ENCODE measurements at places on chromosomes 4 and X.

GRCh38 chrX:150224676-150225075 is 138.4 kb upstream of the MAMLD1 start:
- DNase-seq: no peak

GRCh38 chrX:8803326-8803725 is 2.1 kb upstream of the FAM9A start:
- no peak for DNase-seq

- DNase-seq: no peak
Measured at GRCh38 chr4:33067221-33067620, 2347.1 kb downstream of the PCDH7 start.

- DNase-seq: no peak
Measured at GRCh38 chr4:152554742-152555141, 18.9 kb upstream of the FBXW7 start.

DNA sequence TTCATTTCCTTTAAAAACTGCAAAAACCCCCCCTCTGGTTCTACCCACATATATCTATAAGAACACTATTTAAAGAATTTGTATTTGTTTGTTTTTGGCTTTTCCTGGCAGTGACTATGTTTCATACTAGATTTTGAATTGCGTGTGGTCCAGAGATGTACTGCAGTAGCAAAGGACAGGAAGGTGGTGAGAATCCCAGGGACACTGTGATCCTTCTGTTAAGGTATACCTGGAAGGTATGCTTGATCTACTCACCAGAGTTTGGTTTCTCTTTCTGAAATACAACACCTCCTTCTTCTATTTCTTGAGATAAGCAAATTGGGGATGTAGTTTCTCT is 129.6 kb upstream of the RASGEF1B start:
- DNase-seq: no peak

DNA sequence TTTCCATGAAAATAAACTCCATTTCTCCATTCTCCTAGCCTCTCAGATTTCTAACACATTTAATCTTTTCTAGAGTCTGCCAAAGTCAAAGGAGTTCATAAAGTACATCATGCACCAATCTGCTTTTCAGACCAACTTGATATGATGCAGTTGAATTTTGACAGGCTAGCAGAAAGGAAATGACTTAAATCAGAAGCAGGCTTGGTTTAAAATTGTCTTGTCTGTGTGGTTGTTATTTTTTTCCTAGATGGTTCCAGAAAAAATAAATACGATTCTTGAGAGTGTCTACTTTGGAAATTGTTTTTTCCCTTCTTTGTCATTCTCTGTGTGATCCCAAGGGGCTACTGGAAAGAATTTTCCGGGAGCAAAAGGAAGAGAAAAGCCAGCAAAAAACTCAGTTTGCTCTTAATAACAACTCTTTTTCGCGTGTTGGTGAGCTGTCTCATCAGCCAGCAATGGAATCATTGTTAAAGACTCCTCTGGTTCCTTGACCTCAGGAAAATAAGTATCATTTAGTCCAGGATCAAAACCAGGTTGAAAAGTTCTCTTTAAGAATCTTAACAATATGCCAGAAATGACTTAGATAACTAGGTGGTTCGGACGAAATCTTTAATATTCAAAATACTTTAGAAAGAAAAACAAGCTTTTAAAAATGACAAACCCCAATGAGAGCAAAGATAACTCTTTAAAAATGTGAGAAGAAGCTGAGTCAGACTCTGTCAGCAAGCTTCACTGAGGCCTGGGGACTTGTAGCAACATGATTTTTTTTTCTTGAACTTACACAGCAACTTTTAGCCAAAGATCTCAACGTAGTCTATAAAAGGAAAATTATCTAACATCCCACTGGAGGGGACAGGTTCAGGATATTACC is 49.7 kb upstream of the GAB1 start:
- DNase-seq: no peak

DNA sequence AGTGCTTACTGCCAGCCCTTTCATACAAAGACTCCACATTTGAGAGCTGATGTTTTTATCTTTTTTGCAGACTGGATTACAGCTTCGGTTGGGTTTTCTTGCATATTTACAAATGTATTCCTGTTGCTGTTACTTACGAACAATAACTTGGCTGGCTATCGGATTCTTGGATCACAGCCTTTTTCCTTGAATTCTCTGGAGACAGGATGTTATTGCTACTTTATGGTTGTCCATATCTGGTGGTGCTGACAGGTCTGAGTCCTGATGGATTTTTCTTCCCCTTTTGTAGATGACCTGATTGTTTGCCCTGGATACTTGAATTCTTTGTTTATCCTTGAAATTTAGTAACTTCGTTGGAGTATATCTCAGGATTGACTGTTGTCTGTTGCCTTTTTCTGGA is 77.7 kb downstream of the PDK3 start:
- DNase-seq: no peak

- no peak for DNase-seq
Measured at GRCh38 chr4:178316211-178316610, 874.0 kb upstream of the AGA start.

- DNase-seq: no peak
Measured at GRCh38 chr4:106796876-106797275, 239.2 kb downstream of the DKK2 start.

- no peak for DNase-seq
Measured at GRCh38 chr4:158802914-158803313, 34.1 kb downstream of the FNIP2 start.

- no peak for DNase-seq
Measured at GRCh38 chr4:98343626-98344025, 82.4 kb downstream of the RAP1GDS1 start.

DNA sequence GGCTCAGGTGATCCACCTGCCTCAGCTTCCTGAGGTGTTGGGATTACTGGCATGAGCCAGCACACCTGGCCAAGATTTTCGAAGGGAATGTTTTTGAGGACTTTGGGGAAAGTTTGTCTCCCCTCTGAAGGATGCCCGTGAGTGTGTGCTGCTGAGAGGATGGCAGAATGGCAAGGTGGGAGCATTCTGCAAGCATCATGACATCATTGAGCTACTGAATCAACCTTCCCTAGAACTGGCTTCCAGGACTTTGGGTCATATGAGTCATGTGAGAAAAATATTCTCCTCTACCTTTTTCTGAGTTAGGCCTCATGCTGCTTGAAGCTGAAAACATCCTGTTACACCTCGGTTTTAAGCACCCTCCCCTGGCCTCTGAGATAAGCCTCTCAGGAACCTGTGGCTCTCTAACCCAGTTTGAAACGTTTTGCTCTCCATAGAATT is 31.0 kb downstream of the TMEM131L start:
- no peak for DNase-seq

DNA sequence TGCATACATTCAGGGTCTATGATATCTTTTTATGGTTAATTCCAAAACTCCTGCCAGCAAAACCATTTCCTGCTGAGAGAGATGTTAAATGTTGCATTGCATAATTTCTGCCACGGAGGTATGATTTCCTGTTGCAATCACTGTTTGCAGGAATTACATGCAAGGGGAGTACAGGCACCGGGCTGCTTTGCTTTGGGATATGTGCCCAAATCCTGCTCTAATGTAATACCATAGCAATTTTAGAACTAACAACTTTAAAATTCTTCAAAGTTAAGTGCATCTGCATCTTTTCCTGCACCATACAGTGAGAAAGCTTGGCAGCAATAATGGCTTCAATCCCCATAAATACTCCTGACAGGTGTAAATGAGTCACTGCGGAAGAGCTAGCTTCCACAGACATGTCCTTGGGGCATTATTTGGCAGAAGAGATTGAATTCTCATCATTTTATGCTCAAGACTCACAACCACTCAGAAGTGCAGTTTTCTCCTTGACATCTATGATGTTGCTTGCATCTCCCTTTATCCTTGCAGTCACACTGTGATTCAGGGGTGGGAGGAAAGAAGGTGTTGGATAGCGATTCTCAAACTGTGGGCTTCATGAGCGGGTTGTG is 29.6 kb downstream of the TRIM2 start:
- peak; percentile 43 for DNase-seq

- no peak for DNase-seq
Measured at GRCh38 chrX:74536832-74537371, 77.5 kb downstream of the RLIM start.
